Fibroblast of skin of left quadriceps (primary cell): ENCODE measurements at places on chromosomes 6 and 20.

DNA sequence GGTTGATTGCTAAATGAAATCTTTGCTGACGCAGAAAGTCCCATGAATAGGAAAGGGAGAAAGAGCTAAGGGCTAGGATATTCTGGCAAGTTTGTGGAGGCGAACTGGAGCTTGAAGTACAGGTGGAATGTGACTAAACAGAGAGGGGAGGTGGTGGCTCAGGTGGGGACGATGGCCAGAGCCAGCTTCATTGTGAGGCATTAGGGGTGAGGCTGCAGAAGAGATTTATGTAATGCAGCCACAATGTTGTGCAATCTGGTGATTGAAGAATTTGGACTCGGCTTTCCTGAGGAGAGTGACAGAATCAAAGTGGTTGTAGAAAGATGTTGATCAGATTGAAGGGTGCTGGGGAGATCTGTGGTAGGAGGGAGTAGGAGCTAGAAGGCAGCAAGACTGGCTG, 42.9 kb upstream of the SPACA1 start:
- no peak for DNase-seq

- no peak for DNase-seq
These were observed 114.8 kb downstream of the SMOC2 start for GRCh38 chr6:168555618-168556273.

DNA sequence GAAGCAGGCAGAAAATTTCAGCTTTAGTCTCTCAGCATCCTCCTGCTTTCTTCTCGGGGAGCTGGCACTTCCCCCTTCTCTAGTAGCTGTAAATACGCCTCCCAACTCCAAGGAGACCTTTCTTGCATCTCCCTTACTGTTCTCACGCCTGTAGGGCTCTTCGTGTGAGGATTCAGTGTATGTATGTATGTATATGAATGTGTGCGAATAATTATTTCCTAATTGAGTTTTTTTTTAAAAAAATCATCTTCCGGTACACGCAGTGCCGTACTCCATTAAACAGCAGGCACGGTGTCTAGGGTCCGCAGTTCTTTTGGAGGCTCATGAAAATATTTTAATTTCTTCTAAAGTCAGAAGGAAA, 85.4 kb downstream of the HFE start:
- DNase-seq = no peak

DNA sequence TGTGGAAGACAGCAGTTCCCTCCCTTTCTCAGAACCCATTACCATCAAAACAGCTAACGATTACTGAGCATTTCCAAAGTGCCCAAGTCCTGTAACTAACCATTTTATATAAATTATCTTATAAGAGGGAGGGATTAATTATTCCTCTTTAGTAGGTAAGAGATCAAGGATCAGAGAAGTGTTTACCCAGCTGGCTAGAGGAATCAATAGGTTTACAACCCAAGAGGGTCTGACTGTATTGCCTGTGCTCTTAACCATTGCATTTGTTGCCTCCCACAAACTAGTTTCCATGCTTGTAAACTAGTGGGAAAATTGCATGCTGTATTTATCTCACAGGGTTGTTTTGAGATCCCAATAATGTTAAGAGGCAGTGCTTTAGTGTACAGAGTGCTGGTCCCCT, 3.7 kb upstream of the DBNDD2 start:
- DNase-seq = no peak
